ENCODE measurements at places on chromosomes 7 and 10.

- DNase-seq = no peak
These were observed 58.4 kb downstream of the CHCHD3 start for GRCh38 chr7:133023370-133024071.

- no peak for DNase-seq
These were observed 50.2 kb downstream of the MTURN start for GRCh38 chr7:30184791-30185487.

- no peak for DNase-seq
These were observed 12.0 kb downstream of the CLCN1 start for GRCh38 chr7:143327903-143328302.

DNA sequence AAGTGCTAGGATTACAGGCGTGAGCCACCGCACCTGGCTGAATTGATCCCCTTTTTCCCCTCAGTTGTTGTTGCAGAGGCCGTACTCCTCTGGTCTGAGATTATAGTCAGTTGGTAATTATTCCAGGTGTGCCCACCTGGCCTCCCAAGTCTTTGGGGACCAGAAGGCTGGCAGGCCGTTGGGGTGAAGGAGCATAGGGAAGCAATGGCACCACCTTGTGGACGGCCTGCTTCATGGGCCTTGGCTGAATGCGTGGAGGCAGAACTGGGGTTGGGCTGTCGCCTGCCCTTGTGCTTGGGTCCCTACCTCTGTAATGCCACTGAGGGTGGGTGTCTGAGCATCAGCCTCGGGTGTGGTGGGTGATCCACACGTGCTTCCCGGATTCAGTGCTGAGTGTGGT lies 125.7 kb downstream of the RGS10 start:
- DNase-seq = peak; percentile 52

DNA sequence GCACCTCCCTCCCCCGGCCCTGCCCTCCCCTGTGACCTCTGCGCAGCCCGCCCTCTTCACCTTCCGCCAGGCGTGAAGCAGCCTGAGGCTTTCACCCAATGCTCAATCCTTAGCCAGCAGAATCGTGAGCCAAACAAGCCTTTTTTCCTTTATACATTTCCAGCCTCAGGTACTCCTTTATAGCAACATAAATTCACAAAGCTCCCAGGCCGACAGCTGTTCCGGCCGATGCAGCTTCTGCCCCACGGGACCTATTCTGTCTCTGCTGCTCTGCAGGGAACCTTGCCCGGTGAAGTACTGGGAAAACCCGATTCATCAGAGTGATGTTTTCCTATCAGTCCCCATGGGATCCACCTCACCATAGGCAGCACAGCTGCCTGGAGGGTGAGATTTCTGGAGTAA lies 87.4 kb downstream of the CHST15 start:
- no peak for DNase-seq

GRCh38 chr7:66921396-66921917 lies 432 bp downstream of the TMEM248 start:
- no peak for DNase-seq

- no peak for DNase-seq
These were observed 34.3 kb downstream of the NPY start for GRCh38 chr7:24318326-24318725.

GRCh38 chr7:155843426-155844018 lies 31.3 kb upstream of the SHH start:
- no peak for DNase-seq

DNA sequence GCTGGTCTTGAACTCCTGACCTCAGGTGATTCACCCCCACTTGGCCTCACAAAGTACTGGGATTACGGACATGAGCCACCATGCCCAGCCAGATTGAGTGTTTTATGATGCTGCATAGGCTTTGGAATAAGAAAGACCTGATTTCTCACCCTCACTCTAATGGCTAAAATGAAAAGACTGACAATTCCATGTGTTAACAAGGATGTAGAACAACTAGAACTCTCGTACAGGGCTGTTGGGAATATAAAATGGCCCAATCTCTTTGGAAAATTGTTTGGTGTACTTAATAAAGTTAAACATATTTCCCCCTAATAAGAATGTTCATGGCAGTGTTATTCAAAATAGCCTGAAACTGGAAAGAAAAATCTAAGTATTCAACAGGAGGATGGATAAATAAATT lies 43.2 kb upstream of the VCL start:
- no peak for DNase-seq
